ENCODE measurements at places on chromosomes 12 and 14.

DNA sequence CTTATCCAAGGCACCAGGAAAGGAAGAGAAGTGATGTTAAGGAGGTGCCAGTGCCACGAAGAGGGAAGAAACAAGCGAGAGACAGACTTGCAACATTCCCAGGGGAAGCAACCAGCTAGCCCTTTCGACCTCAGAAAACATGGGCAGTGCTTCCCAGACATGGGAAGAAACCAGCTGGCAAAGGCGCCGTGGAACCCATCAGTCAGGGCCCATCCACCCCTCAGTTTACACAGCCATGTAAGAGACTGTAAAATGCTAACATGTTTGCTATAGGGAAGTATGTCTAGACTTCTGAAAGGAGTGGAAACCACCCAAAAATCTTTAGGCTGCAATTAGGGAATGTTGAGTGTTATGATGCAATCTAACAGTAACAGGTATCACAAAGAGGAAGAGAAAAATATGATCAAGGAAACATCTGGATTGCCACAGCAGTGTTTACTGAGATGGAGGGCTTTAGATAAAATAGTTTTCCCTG is 26.3 kb downstream of the ANAPC5 start:
- no peak for DNase-seq

DNA sequence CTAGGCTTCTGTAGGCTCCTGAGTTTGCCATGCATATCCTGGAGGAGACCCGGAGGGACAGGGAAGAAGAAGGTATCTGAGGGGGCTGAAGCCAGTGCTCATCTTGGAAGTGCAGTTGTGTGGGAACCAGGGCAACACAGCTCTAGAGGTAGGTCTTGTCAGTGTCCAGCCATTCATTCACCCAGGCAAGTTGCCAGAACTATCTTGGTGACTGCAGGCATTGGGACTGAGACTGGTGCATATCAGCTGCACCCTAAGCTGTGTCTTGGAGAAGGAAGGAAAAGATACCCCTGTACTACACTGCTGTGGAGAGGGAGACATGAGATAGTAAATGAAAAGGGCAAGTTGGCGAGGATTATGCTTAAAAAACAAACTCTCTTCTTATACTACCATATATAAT is 4.9 kb upstream of the WIF1 start:
- DNase-seq, result no peak

GRCh38 chr14:41718477-41719166 is 111.9 kb downstream of the LRFN5 start:
- DNase-seq, result no peak

DNA sequence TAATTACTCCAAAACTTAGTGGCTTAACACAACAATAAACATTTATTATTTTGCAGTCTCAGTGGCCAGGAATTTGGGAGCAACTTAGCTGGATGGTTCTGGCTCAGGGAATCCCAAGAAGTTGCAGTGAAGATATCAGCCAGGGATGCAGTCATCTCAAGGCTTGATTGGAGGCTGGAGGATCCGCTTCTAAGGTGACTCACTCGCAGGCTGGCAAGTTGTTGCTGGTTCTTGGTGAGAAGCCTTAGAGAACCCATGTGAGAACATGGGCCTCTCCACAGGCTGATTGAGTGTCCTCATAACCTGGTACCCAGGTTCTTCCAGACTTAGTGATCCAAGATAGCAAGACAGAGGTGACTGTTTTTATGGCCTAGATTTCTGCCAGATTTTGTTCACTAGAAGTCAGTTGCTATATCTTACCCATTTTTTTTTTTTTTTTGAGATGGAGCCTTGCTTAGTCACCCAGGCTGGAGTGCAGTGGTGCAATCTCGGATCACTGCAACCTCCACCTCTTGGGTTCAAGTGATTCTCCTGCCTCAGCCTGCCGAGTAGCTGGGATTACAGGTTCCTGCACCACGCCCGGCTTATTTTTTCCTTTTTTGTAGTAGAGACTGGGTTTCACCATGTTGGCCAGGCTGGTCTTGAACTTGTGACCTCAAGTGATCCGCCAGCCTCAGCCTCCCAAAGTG is 32.5 kb downstream of the BRMS1L start:
- no peak for DNase-seq

DNA sequence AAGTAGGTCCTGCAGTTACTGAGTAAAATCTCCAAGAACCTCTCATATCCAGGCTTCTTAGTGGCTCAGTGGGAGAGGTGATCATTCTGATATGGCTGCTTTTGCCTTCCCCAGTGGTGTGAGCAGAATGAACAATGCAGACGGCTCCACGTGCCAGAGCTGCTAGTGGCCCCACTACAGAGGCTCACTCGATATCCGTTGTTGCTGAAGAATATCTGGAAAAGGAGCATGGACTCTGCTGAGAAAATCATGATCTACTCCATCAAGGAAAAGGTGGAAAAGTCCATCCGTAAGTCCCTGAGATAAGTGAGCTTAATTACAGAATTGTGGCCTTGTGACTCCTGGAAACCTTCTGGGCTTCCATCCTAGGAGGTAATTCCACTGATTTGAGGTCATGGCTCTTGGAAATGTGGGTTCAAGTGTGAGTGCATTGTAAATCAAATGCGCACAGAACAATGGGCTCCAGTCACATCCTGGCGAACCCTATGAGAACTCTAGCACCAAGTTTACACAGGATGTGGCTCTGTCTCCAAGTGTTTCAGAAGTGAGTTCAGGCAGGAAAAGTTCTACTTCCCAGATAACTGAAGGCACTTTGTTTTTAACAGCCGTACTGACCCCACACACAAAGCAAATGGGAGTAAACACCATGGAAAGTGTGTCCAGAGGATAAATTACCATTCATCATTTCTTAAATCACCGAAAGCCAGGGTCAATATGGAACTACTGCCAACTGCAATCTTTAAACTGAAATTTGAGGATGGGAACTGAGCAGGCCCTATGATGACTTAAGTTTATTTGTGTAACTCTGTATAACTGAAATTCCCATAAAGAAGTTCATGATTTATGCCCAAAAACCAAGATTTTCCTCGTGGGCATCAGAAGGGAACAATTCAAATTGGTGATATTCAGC is 51.4 kb downstream of the PLEKHG7 start:
- DNase-seq, result no peak

DNA sequence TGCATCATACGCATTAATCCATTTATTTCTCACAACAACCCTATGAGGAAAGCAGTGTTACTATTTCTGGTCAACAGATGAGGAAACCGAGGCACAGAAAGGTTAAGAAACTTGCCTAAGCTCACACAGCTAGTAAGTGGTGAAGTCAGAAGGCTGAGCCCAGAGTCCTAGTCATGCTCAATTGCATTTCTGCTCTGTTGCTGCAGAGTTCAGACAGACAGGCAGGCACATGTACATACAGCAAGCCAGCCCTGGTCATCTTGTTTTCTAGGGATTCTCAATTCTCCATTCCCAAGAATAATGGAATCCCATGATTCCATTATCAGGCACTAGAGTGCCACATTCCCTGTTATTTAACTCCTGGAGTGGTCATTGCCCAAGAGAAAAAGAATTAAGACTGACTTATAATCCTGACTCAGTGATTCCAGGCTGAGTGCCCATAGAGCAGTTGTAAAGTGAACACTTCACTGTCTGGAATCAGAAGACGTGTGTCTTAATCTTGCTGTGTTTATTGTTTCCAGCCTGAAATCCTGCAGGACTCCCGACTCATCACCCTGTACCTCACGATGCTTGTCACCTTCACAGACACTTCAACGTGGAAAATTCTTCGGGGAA is 10.7 kb downstream of the UBE3B start:
- no peak for DNase-seq
